ENCODE measurements at places on chromosomes 3 and 15. TPM values are rescaled to one million over a fixed set of nuclear protein-coding genes. Genes with fewer than 3 reads are reported as not detected.

DNA sequence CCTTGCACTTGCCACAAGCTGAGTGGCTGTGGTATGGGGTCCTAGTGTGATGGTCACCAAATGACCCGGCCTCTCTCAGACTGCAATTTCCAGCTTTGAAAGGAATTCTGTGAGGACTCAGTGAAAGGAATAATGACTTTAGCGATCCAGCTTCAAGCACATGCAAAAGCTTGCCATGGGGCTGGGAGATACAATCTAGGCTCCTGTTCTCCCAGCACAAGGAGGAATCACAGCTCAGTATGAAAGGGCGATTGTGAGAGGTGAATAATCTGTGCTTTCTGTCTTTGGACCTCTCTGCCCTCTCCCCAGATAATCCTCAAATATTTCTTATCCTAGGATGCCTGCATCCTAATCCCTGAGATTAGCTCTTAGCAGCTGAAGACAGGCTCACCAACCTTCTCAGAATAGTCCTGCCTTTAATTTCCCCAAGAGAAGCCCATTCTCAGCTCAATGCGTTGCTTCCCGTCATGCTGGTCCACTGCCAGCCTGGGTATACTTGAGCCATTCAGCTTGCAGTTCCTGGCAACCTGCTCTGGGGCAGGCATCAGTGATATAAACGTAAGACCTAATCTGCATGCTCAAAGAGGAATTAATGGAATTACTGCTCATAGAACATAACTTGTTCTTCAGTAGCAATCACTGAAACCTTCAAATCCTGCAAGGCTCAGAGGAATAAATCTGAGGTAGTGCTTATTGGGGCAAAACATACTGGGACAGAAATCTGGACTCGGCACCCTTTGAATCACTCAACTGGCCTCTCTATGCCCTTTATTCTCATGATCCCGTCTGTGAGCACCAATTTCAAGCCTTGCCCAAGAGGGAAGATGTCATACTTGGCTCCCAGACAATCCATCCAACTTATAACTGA is 15.1 kb downstream of the TLNRD1 start:
- DNase-seq, result no peak

Gene CIB2
- total RNA-seq, result 2.1 TPM

DNA sequence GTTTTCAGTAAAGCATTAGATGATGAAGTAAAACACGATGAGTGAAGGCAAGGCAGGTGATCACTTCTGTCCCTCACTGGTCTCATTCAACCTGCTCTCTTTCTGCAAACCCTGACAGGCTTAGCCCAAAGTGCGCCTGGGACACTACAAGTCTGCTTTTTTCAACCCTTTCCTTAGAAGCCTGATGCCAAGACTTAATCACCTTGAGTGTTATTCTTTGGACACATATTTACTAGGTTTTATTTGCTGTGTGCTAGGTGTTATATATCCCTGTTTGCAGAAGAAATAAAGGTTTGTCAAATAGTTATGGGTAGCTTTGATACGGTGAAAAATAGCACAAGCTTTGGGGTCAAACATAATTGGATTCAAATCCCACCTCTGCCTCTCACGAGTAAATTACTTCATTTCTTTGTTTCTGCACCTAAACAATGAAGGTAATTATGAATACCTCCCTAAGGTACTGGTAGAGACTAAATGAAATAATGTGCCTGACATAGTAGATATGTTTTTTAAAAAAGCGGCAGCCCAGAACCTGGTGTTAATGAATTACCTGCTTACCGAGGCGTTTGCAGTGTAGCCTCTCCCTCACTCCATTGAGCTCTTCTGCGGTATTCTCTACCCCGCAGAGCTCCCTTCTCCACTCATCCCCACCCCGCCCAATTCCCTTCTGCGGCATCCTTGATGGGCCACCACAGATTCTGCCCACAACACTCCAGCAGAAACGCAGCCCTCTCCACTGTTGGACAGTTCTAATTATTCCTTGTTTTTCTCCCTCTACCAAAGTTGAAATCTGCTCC is 269.0 kb upstream of the TPM1 start:
- DNase-seq, result no peak

- no peak for DNase-seq
Measured at GRCh38 chr3:22935040-22935439, 268.1 kb upstream of the UBE2E2 start.

GRCh38 chr3:30598668-30599545 is 7.5 kb upstream of the TGFBR2 start:
- DNase-seq, result peak; percentile 48

Gene IL17RE
- 0.25 TPM for total RNA-seq

DNA sequence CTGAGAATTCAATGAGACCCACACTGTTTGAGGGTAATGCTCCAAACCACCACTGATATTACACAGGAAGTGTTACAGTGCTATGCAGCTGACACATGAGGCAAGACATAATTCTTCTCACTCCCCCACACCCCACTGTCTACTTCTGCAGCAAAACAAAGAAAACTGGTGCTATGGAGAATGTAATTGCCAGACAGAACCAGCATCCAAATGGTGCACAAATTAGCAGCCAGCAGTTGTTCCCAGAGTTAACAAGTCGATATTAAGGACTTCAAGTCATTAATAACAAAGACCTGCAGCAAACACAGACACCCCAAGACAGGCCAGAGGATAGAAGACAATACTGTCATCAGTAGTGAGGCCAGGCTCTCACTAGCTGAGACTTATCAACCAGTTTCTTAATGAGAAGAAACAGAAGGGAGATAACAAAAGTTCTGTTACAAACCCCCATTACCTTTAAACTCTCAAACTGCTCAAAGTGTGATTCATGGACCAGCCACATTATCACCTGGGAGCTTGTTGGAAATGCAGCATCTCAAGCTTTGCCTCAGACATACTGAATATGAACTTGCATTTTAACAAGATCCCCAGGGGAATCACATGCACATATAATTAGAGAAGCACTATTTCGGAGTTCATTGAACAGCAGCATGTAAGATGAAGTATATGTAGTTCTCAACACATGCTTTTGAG is 58.7 kb upstream of the FNDC3B start:
- no peak for DNase-seq

Gene ZNF35
- 1.9 TPM for total RNA-seq

- no peak for DNase-seq
Measured at GRCh38 chr3:50816894-50817293, 142.2 kb downstream of the DOCK3 start.

DNA sequence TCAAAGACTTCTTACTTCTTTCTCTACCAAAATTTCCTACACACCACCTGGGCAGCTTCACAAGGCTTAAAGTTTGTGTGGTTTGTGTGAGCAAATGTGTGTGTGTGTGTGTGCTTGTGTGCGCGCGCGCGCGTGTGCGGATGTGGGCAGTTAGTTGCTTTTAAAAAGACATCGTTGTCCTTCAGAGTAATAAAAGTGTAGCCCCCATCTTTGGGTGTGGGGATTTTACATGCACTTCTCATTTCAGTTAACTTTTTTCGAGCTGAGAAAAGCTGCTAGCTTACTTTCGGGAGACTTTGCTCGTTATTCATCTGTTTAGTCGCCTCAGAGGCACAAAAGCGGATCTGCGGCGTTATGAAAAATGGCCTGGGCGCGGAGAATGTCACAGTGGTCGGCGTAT is 36.0 kb downstream of the ZIC4 start:
- no peak for DNase-seq

Gene SMCO1
- total RNA-seq, result not detected

Gene GOLGA8G
- not detected for total RNA-seq

DNA sequence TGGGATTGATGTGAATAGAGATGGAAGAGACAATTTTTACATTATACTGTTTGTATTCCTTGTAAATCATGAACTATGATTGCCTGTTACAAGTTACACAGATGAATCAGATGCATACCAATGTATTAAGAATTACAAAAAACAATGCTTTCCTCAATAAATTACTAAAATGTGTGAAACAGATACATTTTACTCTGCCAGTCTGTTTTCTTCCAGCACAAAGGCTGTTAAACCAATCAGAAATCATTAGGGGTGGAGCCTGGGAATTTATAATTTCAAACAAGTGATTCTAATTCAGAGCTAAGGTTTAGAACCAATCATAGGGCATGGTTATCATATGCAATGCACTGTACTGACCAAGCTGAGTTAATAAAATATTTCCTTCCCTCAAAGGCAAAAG is 21.8 kb upstream of the ANKRD28 start:
- no peak for DNase-seq

DNA sequence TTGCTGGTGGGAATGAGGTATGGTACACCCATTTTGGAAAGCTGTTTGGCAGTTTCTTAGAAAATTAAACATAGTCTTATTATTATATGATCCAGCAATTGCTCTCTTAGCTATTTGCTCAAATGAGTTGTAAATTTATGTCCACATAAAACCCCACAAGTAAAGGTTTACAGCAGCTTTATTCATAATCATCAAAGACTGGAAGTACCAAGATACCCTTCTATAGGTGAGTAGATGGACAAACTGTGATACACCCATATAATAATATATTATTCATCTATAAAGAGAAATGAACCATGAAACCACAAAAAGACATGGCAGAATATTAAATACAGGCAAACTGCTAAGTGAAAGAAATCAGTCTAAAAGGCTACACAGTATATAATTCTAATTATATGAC is 344.7 kb upstream of the CDIN1 start:
- no peak for DNase-seq

GRCh38 chr15:77688266-77688665 is 55.6 kb upstream of the LINGO1 start:
- no peak for DNase-seq

DNA sequence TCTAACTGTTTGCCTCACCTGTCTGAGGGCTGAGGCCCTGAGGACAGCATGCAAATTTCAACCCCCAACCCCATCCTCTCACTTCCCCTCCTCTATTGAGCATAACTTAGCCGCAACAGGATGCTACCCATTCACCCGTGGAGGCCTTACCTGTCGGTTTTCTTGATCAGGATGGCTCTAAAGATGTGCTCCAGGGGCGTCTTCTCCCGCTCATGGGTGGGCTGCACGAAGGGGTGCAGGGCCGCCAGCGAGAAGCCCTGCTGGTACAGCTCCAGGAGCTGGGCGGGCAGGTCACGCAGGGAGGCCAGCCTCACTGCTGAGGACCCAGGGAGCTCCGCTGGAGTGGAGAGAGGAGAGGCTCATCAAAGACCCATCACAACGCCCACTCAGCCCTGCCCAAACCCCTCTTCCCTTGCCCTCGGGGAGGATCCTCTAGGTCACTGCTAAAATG is 79.8 kb downstream of the RFTN1 start:
- DNase-seq, result no peak

DNA sequence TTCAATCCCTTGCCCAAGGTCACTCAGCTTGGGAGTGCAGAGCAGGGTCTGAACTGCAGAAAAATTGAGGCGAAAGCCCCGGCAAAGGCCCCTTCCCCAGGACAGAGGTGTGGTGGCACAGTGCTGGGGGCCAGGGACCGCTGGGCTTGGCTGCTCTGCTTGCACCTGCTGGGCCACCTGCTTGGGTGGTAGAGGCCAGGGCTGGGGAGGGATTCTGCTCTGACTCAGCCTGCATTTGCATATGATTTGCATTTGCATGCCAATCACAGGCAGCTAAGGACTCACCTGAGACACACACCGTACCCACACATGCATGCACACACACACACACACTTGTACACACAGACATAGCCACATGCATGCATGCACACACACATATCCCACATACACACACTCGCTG is 9.9 kb downstream of the GRM2 start:
- no peak for DNase-seq

- DNase-seq, result no peak
Measured at GRCh38 chr15:43893956-43894355, 67.2 kb downstream of the WDR76 start.

DNA sequence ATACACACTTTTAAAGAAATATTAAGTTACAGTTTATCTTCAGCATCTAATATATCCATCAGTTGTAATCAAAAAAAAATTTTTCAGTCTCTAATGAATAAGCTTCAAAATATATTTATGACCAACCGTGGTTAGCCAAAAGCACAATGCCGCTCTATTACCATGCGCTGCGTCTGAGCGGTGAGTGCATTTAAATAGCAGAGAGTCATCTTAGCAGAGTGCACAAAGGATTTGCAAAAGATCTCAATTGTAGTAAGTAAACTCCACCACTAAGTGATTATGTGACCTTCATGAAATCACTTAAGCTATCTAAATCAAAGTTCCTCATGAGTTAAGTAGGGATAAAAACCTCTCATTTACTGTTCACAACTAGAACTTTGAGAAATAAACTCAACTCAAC is 4.9 kb downstream of the TP63 start:
- no peak for DNase-seq

- DNase-seq, result no peak
Measured at GRCh38 chr3:171865191-171865865, 22.2 kb downstream of the TMEM212 start.
